ENCODE measurements at places on chromosomes 1 and 21.

GRCh38 chr1:6205849-6206519 lies at the start of gene RNF207:
Gene RNF207, plus strand, starts transcription at chr1:6206119. Its CDS starts 417 bp downstream, at chr1:6206536.
- DNase-seq = peak; percentile 32

GRCh38 chr1:236030534-236030933 lies 34.4 kb downstream of the NID1 start:
- no peak for DNase-seq

GRCh38 chr1:151146072-151146411 lies 389 bp downstream of the SEMA6C start:
- no peak for DNase-seq

DNA sequence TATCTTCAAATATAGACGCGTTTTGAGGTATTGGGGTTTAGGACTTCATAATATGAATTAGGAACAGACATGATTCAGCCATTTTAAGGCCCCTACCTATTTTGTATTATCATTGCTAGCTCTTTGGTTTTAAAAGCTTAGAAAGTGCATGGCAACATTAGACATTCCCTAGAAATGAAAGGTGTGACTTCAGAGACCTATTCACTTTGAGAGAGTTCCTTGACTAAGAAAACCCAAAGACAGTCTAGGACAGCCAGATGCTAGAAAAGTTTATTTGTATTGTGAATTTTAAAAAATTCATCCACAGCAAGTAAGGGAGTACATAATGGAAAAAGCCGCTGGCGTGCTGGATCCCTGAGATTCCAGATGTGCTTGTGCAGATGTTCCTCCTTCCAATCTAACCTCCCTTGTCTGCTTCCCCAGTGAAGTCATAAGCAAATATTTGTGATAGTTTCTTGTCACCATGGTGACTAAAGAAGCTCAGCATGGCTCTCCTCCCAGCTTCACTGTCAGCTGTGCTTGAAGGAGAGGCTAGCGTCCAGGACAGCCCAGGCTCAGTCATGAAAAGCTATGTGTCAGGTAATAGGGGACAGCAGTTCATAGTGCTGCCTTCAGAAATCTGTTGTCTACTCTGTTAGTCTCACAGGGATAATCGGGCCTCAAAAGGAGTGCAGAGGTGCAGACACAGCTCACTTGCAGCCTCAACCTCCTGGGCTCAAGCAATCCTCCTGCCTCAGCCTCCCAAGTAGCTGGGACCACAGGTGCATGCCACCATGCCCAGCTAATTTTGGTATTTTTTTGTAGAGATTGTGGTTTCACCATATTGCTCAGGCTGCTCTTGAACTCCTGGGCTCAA lies 34.8 kb downstream of the KPNA6 start:
- DNase-seq = peak; percentile 84

DNA sequence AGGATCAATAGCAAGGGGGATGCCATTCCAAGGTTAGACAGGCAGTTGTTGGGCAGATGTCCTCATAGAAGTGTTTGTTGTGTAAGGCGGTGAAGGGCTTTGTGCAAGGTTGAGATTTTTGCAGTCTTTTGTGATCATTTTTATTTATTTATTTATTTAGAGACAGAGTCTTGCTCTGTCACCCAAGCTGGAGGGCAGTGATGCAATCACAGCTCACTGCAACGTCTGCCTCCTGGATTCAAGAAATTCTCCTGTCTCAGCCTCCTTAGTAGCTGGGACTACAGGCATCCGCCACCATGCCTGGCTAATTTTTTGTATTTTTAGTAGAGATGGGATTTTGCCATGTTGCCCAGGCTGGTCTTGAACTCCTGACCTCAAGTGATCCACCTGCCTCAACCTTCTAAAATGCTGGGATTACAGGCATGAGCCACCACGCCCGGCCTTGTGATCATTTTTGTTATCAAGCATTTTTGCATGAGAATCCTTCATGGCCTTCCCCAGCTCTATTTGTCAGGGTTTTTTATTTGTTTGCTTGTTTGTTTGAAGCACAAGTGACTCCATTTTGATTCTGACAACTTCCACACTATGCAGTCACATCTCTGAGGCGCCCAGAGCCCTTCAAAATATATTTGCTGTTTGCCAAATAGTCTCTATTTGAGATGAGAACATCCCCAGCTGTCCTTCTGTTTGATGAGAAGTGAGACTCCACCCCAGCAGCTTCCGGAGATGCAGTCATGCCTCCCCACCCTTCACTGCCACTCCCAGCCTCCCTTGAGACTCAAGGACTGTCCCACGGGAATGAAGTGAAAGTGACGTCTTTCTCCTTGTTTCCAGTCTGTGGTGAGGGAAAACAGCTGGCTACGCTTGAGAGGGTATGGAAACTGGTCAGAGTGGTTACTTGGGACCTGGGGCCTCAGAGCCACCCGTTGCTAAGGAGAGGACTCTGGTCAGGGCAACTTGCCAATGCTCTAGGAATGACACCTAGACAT lies 38.0 kb downstream of the TMEM50B start:
- DNase-seq = peak; percentile 94

DNA sequence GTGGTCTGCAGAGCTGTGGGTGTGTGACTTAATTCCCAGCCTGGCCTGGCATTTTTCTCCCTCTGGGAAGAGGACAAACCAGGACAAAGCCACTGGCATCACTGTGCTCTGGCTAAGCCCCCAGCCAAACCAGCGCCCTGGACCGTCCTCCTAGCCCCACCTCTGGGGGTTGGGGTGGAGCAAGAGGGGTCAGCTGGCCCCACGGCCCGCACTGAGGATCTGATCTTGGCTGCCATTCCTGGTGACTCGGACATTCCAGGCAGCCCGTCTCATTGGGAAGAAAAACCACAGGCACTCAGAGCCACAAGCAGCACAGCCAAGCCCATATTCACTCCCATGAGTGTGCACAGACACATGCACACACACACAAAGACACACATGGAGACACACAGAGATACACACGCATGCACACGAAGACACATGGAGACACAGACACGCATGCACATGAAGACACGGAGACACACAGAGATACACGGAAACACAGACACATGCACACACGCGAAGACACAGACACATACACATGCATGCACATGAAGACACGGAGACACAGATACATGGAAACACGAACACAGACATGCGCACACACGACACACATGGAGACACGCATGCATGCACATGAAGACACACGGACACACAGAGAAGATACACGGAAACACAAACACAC lies 2.3 kb upstream of the MXRA8 start:
- peak; percentile 92 for DNase-seq

- no peak for DNase-seq
Observed at GRCh38 chr1:30422251-30422650, 301.1 kb downstream of the MATN1 start.

DNA sequence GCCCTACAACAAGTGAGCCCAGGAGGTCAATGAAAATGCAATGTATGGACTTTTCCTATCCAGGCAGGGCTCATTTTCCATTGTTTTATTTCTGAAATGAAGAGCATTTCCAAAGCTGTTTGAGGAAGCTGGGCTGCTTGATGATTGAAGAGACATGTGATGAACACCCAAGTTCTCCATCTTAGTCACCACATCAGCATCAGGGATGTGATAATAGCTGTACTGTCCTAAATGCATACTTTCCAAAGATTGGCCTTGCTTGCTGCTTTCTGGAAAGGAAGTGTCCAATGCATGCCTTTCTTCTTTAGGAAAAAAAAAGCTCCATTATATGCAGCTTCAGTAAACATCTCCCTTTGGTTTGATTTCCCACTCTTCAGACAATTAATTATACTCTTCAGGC lies 425.9 kb upstream of the RUNX1 start:
- peak; percentile 50 for DNase-seq

GRCh38 chr1:240824238-240824637 lies 212.3 kb upstream of the GREM2 start:
- no peak for DNase-seq

GRCh38 chr1:92953491-92953890 lies 7.8 kb downstream of the DIPK1A start:
- no peak for DNase-seq

GRCh38 chr1:12491656-12492055 lies 126.4 kb downstream of the DHRS3 start:
- no peak for DNase-seq

GRCh38 chr1:39080269-39080826 lies 54.2 kb downstream of the NDUFS5 start:
- no peak for DNase-seq

DNA sequence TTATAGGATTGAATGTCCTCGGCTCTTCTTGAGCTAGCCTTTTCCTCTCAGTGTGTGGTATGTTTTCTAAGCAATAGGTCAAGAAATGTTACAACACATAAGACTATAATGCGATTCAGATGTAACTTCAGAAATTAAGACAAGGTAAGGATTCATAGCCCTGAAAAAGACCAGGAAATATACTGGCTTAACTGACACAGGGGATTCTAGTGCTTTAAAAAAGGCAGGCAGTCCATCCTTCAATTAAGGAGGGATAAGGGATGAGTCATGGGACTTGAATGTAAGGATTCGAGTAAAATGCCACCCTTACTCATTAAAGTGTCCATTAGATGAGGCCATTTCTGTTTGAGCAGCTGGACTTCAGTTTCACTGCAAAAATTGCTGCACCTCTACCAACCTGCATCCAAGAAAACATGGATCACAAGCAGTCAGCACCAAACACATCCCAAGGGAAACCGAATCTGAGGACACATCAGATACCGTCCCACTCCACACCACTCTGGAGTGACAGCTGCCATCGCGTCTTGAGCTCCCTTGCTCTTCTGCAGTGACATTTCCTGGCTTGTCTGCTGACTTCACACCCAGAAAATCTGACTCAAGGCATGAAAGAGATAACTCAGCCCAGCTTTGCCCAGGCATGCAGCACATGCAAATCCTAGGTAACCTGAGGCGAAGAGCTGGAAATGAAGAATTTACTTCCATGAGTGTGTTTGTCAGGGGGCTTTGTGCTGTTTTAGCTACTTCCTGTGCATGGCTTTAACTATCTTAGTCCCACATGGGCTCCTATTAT lies 37.8 kb downstream of the NGF start:
- DNase-seq = no peak

- peak; percentile 69 for DNase-seq
Observed at GRCh38 chr1:58652651-58653184, 47.1 kb downstream of the MYSM1 start.

GRCh38 chr1:170604065-170604464 lies 59.9 kb upstream of the PRRX1 start:
- DNase-seq = peak; percentile 65

- no peak for DNase-seq
Observed at GRCh38 chr1:217718873-217719272, 87.7 kb downstream of the SPATA17 start.

DNA sequence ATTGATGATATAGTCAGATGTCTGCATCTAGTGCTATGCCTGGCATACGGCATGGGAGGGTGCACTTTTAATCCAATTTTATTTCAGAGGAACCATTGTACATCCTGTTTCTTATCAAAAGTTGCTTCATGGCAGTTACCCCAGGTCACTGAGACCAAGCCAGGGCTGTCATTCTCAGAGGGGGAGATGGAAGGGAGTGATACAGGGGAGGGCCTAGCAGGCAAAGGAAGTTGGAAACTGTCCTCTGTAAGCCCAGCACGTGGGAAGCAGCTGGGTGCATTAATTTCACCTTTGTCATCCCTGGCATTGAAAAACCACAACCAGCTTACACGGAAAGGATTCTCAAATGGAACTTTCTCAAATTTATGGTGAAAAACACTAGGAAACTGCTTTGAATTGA lies 458.7 kb upstream of the ADAMTS5 start:
- peak; percentile 55 for DNase-seq

GRCh38 chr1:247824023-247824422 lies at the start of gene OR14A16:
Gene OR14A16, minus strand, starts transcription at chr1:247824119. Its CDS starts 8,390 bp downstream, at chr1:247815729.
- DNase-seq = no peak

DNA sequence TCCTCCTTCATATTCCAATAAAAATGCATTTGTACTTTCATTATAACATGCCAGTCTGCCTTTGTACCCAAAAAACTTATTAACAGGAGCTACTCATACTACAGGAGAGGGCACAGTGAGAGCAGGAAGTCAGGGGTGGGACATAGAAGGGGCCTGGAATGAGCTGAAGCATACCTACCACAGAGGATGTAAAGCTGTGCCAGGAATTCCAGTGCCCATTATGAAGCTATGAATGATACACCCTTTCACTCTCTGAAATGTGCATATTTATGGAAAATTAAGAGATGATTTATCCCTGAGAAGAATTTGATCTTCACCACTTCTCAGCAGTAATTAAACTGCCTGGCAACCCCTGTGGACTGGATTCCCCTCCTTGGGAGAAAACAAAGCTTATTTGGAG lies 65.8 kb downstream of the ATP5PO start:
- no peak for DNase-seq

DNA sequence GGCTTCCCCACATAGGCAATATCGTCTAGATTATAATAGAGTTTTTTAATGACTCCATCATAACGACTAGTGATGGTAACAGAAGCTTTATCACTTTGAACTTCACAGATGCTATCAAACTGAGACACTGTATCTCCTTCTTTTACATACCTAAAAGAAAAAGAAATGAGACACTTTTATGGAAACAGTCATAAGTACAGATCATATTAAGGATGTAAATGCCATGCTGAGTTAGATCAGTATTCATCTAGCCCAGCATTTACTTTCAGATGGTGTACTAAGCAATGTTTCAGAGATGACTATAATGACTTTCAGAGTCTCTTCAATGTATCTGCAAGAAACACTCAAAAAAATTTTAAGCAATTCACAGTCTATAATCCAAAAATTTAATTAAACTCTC lies 18.9 kb downstream of the DBT start:
- DNase-seq = no peak

DNA sequence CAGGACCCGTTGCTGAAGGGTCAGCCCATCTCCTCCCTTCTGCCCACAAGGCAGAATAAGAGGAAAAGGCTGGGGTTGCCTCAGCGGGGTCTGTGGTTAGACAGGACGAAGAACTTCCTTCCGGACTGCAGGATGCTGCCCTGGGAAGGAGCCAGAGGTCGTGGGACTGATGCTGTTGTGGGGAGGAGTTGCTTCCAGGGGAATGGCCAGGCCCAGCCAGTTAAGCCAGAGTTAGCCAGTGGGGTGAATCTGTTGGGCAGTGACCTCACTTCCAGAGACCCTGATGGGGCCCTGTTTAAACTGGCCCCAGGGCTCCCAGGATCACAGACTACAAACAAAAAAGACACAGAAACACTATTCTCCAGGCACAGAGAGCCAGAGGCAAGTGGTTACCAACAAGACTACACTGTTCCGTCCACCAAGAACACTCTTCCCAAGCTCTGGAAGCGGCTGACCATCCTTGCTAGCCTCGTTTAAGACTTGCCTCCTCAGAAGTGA lies 13.0 kb downstream of the FAM229A start:
- peak; percentile 64 for DNase-seq

GRCh38 chr21:27189870-27190269 lies 223.0 kb upstream of the ADAMTS5 start:
- DNase-seq = no peak

GRCh38 chr1:158203693-158204457 lies 23.2 kb downstream of the CD1D start:
- DNase-seq = peak; percentile 49

DNA sequence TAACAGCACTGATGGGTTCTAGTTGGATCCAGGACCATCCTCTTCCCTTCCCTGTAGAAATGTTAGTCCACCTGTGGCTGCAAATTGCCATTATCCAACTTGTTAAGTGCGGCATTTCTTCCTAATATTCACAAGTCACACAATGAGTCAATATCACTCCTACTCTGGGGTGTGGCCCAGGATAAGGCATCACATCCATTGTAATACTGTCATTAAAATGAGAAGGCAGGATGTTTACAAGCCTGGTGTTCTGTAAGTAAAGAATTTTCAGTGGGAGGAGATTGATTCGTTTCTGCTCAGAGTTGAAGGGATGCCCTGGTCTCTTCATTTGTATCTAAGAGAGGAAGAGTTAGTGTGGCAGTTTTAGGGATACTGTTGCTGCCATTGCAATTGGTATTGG lies 18.1 kb upstream of the ARHGAP29 start:
- DNase-seq = peak; percentile 61

GRCh38 chr21:44916965-44917364 lies 3.7 kb downstream of the ITGB2 start:
- DNase-seq = no peak

Measured in fibroblast of lung (primary cell).